ENCODE measurements at places on chromosomes 1 and 21. TPM values are rescaled to one million over a fixed set of nuclear protein-coding genes. Genes with fewer than 3 reads are reported as not detected.

- DNase-seq = no peak
These were observed 214.5 kb downstream of the TBX15 start for GRCh38 chr1:118773656-118774055.

DNA sequence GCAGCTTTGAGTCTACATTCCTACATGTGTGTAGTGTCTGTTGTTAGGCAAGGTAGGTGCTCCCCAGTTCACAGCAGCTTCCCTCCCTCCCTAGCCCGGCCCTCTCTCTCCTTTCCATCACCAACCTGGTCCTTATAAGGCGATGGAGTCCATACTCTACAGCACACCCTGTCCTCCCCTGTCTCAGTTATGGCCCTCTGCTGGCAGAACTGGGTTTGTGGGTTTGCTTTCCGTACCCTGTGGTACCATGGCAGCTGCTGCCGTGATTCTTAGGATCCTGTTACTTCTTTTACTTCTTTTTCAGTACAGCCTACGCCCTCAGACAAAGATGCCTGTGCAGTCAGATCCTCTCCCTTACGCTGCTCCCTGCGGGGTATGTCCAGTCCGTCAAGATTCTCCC is 31.7 kb downstream of the AK5 start:
- peak; percentile 24 for DNase-seq

DNA sequence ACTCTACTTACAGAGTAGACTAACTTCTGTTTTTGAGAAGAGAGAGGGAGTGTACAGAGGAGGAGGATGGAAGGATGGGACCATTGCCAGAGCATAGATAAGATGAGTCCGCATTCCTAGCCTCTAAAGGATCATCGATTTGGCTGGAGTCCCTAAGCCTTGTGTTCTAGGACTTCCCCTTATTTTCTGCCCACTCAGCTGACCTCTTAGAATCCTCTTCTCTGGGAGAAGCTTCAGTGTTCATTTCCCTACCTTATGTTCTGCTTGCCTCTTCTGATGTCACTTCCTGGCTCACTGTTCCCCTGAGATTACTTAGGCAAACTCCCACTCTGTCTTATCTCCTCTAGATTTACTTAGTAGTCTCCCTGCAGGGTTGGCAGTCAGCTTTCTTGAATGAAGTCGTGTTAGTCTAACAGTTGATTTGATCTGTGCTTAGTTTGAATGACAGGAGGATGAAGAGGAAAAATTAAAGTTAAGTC is 156.7 kb downstream of the SYT2 start:
- DNase-seq = peak; percentile 45

DNA sequence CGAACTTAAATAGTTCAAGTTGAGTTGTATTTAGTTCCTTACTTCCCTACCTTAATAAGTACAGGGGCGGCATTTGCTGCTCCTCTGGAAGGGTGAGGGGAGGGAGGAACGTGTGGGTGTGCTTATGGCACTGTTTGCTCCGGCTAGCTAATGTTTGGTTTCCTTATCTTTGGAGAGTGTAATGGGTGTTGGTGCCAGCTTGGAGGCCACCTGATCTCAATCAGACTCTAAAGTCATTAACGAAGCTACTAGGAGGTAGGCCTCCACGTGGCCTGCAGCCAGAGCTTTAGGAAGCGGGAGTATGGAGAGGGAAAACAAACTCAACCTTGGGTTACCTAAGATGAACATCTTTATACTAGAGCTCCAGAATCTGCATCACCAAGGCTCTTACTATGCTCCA is 43.0 kb upstream of the RAP1A start:
- peak; percentile 58 for DNase-seq

- DNase-seq = no peak
These were observed 158.5 kb downstream of the DNM3 start for GRCh38 chr1:171999756-172000155.

- DNase-seq = peak; percentile 85
These were observed 39.1 kb upstream of the NFIA start for GRCh38 chr1:61043010-61043820.

The KLHL17 gene
- 4.1 TPM for total RNA-seq

The CLCA4 gene
- 0.07 TPM for total RNA-seq

DNA sequence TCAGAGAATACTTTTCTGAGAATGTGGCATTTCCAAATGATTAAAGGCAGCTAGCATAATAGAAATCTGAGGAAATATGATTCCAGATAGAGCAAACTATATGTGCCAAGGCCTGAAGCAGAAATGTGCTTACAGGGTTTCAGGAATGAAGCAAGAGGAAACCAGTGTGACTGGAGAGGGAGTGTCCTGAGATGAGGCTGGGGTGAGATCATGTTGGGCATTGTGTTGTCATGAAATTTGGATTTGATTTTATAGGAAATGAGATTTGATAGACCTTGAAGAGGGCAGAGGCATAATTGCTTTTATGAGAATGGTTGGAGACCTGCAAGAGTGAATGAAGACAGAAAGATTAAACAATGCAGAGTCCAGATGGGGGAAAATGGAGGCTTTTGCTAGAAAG is 338.1 kb upstream of the SNX7 start:
- no peak for DNase-seq

DNA sequence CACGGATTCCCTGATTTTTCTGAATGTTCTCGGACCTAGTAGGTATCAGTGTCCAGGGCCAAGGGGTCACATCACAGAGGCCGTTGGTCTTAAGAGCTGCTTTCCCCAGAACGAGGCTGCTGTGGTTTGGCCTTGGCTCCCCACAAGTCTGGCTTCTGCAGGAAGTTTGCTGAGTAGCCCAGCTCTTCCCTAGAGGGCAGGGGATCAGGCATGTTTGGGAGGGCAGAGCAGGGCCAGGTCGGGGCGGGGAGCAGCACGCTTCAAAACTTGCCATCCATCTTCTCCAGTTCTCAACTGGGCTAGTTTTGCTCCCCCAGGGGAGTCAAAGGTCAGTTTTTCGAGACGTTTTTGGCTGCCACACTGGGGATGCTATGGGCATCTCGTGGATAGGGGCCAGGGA is 37.0 kb downstream of the MAN1C1 start:
- DNase-seq = no peak

DNA sequence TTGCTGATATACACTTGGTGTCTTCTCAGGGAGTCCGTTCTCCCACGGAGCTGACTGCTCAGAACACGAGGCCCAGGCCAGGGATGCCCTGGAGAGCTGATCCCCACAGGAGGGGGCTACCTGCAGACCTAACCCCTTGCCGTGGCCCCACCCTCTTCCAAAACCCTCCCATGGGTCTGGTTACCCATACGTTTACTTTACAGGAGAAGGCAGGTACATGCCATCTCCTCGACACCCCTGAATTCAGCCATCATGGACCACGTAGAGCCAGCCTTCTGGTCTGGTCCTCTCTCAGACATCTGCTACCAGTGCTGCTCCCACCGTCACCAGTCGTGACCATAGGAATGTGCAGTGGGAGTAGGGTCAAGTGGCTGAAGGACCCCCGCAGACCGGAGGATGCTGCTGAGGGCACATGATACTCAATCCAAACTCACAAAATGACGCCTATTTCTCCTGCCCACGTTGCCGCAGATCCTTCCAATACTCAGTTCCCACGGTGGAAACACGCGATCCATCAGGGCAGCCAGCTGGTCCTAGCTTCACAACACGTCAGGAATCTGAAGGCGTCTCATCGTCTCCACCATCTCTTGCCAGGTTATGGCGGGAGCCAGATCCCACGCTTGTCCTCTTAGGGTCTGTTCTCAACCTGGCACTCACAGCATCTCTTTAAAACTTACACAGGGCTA is 26.7 kb downstream of the PGBD5 start:
- DNase-seq = no peak

DNA sequence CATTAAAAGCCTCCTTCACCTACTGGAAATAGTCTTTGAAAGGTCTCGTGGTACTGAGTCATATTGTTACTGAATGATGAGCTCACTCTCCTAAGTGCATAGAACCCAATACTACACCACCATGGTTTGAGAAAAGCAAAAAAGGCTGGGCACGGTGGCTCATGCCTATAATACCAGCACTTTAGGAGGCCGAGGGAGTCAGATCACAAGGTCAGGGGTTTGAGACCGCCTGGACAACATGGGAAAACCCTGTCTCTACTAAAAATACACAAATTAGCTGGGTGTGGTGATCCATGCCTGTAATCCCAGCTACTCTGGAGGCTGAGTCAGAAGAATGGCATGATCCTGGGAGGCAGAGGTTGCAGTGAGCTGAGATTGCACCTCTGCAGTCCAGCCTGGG is 3.3 kb upstream of the HNRNPCL1 start:
- no peak for DNase-seq

The MYOM3 gene
- 2.4 TPM for total RNA-seq

- DNase-seq = no peak
These were observed 36.2 kb upstream of the LRRC52 start for GRCh38 chr1:165507570-165507969.

DNA sequence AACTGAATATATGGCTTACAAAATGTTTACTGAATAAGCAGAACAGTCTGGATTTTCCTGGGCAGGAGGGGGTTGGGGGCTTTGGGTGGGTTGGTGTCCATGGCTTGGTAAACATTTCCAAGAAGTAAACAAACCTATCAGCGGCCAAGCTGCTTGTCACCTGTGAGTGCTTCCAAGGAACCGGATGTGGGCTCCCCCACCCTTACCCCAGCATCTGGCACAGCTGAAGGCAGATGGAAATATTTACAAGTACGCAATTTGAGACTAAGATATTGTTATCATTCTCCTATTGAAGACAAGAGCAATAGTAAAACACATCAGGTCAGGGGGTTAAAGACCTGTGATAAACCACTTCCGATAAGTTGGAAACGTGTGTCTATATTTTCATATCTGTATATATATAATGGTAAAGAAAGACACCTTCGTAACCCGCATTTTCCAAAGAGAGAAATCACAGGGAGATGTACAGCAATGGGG is at the start of gene CLCA1:
TSS of gene CLCA1 (plus strand) at position 427 of the 477 bp plus-strand sequence. CDS start at position 472, 45 bp downstream.
- DNase-seq = no peak

The SPRR2G gene
- total RNA-seq = not detected

DNA sequence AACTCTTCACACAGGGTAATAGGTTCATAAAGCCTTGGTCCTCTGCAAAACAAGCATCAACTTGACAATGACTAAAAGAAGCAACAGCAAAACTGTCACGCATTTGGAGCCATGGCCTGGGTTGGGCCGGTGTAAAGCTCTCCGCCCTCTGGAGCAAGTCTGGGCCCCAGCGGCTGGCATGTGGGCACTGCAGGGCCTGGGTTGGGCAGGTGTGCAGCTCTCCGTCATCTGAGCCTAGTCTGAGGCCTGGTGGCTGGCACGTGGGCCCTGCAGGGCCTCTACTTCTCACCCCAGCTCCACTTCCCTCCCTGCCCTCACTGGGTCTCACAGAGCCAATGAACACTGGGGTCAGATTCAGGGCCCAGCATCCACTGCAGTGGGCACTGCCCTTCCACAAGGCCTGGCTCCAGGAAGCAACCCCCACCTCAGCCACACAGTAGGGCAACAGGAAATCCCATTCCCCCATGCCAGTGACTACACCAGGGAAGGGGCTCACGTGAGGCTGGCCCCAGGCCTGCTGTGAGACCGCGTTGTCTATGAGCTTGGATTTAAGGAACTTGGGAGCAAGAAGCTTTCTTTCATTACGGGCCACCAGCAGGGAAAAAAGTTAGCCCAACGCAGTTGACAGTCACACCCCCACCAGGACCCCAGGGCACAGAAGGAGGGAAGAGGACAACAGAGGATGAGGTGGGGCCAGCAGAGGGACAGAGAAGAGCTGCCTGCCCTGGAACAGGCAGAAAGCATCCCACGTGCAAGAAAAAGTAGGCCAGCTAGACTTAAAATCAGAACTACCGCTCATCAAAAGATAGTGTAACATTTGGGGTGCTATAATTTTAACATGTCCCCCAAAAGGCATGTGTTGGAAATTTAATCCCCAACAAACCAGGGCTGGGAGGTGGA is 52.7 kb downstream of the NPHP4 start:
- no peak for DNase-seq

- DNase-seq = no peak
These were observed 200.8 kb upstream of the DPYD start for GRCh38 chr1:98121646-98122045.

The C1orf185 gene
- total RNA-seq = not detected

DNA sequence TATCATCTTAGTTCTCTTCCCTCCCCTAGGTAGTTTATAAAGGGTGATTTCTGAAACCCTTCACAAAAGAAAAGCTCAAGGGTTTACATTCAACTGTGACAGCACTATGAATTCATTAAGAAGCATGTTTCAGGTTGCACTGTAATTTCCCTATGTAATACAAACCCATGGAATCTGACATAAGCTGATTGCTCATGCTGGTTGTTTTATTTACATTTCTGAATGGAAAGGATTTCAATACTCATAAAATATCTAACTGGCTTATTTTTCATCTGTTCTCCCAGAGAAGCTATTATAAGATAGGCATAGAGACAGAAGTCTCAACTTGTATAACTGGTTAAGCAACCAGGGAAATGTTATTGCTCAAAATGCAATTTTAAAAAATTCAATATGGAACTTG is 20.5 kb downstream of the WNT2B start:
- DNase-seq = no peak

GRCh38 chr1:33842348-33842747 is 21.5 kb upstream of the HMGB4 start:
- DNase-seq = no peak

DNA sequence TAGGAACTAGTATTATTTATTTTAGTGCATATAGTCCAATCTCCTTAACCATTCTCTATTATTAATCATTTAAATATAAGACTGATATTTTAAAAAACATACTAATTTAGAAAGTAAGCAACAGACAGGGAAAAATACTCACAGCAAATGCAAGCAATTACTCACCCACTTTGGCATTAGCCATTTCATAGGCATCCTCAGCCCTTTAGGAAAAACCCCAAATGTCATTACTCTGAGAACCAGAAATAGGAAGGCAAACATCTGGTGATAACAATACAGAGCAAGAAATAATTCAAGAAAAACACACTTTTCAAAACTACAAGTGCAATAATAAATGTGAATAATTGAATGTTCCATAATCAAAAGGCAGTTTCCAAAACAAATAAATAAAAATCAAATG is 545.1 kb downstream of the PLPP3 start:
- no peak for DNase-seq

The HJV gene
- total RNA-seq = 5.7 TPM

GRCh38 chr1:52502789-52503188 is 50.1 kb downstream of the TUT4 start:
- DNase-seq = no peak

GRCh38 chr1:112676543-112676942 is 2.1 kb downstream of the MOV10 start:
- DNase-seq = no peak

The SMIM1 gene
- 33.6 TPM for total RNA-seq

GRCh38 chr1:109084563-109085517 is 5.7 kb upstream of the TMEM167B start:
- no peak for DNase-seq

DNA sequence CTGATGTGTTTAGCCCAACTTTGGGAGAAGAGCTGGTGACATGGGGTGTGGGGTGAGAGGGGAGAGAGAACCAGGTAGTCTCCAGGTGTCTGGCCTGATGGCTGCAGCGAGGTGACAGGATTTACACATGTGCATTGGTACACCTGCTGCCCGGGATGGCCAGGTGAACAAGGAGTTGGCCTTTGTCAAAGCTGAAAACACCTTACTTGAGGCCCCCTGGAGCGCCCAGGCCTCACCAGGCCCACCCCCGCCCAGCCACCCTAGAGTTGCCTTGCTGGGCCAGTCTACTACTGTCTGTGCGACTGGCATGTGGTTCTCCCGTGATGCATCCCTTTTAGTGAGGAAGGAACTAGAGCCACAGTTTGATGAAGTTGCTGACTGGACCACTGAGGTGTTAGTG is 90.5 kb downstream of the ADARB1 start:
- DNase-seq = no peak

GRCh38 chr1:8525216-8525557 is 207.3 kb downstream of the SLC45A1 start:
- DNase-seq = peak; percentile 41
